Stimulated activated CD8-positive, alpha-beta memory T cell treated with anti-CD3 and anti-CD28 coated beads, Interleukin-4, amount 100 ng/mL, for 1 hour (primary cell): ENCODE measurements at places on chromosomes 4 and X.

GRCh38 chrX:78387364-78387763, 60.0 kb upstream of the CYSLTR1 start:
- no peak for DNase-seq

GRCh38 chr4:8070736-8071718, 87.6 kb downstream of the ABLIM2 start:
- no peak for DNase-seq

GRCh38 chrX:41084044-41084892, 977 bp upstream of the USP9X start:
- peak; percentile 100 for DNase-seq

DNA sequence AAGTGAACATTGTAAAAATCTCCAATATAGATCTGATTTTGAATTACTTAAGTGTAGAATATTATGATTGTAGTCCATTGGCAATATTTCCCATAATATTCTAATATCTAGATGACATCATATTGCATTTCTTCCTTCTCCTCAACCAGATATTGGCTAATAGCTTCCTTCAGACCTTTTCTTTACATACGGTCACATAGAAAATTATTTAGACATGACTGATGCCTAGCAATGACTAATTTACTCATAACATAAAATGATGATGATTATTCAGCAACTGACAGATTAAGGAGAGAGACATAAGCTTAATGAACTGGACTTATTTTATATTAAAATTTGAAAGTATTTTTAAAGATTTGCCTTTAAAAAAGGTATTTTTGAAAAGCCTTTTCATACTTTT, 1287.6 kb downstream of the STIM2 start:
- no peak for DNase-seq

- DNase-seq = no peak
Observed at GRCh38 chr4:14977830-14978229, 24.5 kb upstream of the CPEB2 start.

DNA sequence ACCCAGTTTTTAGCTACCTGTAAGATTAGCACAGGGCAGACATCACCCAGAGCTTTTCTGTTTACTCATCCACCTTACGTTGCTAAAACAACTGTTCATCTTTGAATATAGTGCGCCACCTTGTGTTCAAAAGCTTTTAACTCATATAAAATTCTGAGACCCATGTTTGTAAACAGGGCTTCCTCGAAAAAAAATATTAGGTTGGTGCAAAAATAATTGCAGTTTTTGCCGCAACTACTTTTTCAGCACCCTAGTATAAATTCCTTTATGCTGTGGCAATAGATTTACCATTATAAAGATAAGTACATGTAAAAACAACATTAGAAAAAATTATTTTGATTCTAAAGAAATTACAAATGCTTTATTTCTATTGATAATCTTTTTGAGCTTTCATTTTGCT, 147.9 kb downstream of the LRBA start:
- no peak for DNase-seq

GRCh38 chr4:138414202-138414601, 172.1 kb upstream of the SLC7A11 start:
- no peak for DNase-seq

GRCh38 chrX:41300758-41301437, 33.1 kb upstream of the DDX3X start:
- no peak for DNase-seq

DNA sequence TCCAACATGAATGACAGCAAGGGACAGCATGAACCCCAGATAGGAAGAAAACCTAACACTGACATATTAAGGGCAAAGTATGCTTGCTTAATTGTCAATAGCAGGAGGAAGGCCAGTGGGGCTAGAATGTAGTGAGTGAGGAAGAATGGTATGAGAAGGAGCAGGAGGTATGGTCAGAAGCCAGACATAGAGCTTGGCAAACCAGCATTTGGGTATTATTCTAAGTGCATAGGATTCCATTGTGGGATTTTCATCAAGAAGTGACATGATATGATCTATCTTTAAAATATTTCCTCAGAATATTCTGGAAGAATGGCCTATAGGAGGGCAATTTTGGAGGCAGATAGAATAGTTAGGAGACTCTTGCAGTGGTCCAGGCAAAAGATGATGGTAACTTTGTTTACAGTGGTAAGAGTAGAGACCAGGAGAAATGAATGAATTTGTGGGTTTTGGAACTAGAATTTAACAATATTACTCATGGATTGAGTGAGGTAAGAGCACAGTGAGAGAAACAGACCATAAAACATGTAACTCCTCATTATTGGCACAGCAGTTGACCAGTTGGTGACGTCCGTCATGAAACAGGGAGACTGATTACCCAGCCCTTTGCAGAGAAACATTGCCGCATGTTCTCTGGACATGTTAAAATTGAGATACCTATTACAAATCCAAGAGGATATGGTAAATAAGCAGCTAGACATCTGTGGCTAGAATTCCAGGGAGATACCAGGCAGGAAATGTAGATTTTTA, 246.5 kb upstream of the HS3ST1 start:
- no peak for DNase-seq

GRCh38 chr4:6468376-6468775, 4.0 kb downstream of the PPP2R2C start:
- no peak for DNase-seq

DNA sequence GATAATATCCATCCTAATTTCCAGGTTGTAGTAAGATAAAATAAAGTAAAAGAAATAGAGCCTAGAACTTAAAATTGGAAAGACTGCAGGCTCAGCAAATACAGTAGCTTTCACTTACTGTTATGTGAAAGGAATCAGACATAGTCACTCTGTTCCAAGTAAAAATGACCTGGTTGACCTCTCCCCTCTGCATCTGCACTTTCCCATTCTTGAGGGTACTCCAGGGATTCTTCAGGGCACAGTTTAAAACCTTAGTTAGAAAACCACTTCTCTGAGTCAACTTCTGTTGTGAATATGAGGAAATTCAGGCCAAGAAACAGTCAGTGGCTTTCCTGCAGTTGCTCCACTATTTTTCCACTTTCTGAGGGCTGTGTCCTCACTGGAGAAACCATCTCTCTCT, 42.9 kb downstream of the FRAS1 start:
- no peak for DNase-seq

DNA sequence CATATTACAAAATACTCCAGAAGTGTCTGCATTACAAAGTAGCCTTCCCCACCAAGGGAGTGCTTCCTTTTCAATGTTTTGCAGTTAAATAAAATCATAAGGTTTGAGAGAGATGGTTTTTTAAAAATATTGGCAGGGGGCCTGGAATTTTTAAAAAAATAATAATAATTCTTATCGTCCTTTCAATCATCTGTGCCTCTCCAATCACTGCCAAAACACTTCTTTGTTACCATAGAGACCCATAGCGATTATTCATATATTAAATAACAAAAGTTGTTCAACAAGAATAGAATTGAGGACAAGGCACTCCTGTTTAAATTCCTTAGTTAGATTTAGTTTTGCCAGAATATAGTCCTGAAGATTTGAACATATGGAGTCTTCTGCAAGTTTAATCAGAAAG, 203.1 kb downstream of the FAT4 start:
- no peak for DNase-seq

GRCh38 chr4:77859256-77859655, 3.4 kb upstream of the MRPL1 start:
- DNase-seq = no peak

GRCh38 chr4:157095716-157096115, 19.8 kb downstream of the GLRB start:
- no peak for DNase-seq

DNA sequence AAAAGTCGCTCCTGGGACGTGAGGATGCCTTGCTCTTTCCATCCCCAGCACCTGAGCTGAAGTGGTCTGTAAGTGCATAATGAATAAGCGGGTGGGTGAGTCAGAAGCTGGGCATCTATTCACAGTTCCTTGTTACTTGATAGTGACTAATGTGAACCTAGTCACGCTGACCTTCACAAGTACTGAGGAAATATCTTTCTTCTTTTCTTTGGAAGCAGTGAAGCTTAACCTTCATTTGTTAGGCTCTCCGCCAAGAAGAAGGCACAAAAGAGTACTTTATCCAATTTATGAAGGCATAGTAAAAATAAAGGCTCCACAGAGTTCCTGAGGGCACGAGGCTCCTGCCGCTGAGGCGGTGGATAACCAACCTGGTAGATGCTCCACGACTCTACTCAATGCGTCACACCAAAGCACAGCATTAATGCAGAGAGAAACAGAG, 475.7 kb upstream of the SLIT2 start:
- DNase-seq = no peak

GRCh38 chr4:159227378-159227777, 124.5 kb downstream of the RAPGEF2 start:
- DNase-seq = no peak

DNA sequence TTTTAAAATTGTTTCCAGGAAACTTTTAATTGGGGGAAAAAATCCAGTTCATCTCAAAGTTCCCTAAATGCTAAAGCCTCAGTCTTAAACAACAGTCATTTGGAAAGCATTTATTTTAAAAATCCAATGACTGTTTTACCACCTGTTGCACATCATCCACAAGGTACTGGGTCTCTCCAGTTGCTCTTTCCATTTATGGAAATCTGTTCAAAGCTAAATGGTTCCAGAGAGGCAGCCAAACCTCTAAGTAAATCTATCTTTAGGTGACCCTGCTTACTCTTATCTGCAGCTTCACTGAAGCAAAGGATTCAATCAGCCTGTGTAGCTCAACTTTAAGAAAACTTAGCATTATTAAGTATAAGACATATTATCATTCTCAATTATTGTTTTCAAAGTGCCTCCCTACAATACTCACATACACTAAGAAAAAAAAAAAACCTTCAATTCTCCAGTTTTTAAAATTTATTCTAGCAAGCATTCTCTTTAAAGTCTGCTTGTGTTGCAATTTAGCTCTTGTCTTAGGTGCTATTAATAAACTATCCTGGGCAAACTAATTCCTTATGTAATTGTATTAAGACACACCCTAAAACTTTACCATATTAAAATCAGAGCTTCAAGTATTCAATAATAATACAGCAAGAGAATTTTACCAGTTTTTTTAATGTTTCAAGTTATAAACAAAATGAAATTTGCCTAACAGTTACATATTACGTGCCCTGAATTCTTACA, 60.6 kb downstream of the NOCT start:
- no peak for DNase-seq

- no peak for DNase-seq
Observed at GRCh38 chr4:39710098-39710896, 12.4 kb downstream of the UBE2K start.

GRCh38 chrX:54776987-54777672, 20.9 kb downstream of the ITIH6 start:
- DNase-seq = no peak

GRCh38 chr4:20422398-20422797, 170.7 kb downstream of the SLIT2 start:
- DNase-seq = no peak

DNA sequence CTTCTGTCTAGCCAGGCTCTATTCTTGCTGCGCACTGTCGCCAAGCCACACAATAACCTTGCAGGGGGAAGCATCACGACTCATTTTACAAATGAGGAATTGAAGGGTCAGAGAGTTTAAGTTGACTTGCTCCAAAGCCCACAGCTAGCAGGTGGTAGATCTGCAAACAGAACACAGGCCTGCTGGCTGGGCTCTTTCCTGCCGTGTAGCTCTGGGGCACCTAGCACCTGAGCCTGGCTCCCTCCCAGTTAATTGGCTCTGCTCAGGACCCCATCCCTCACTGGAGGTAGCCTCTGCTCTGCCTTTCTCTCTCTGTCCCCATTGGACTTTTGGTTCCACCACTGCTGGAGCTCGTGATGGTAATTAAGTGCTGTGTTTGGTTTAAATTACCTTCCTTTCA, 98.5 kb downstream of the NSUN7 start:
- no peak for DNase-seq

DNA sequence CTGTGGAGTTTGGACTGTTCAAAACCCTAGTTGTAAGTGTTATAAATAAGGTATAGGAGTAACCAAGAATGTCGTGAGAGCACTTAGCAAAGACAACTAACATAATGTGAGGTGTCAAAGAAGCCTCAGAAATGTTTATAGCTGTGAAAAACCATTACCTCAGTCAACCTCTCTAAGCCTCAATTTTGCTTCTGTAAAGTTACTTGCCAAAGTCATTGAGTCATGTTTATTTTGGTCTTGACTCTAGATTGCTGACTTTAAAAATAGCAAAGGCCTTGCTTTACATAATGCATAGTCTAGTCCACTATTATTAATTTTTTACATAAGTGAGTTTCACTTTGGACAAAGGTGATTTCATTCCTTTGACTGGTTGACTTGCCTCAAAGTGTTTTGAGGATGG, 257.6 kb upstream of the CXXC4 start:
- DNase-seq = no peak

DNA sequence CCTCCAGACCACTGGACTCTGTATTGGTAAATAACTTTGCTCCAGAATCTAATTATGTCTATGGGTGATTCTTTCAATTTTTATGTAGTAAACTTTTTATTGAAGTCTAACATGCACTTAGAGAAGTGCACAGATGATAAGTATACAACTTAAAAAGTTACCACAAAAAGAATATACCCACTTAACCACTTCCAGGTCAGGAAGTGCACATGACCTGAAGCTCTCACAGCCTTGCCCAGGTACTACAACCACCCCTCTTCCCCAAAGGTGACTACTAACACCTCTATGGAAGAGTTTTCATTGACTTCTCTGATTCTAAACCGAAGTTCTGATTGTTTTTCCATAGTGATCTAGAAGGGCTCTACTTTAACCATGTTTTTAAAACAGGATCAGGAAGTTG, 43.6 kb upstream of the SPRY1 start:
- DNase-seq = no peak

- no peak for DNase-seq
Observed at GRCh38 chr4:150316332-150317205, 238.3 kb downstream of the DCLK2 start.

DNA sequence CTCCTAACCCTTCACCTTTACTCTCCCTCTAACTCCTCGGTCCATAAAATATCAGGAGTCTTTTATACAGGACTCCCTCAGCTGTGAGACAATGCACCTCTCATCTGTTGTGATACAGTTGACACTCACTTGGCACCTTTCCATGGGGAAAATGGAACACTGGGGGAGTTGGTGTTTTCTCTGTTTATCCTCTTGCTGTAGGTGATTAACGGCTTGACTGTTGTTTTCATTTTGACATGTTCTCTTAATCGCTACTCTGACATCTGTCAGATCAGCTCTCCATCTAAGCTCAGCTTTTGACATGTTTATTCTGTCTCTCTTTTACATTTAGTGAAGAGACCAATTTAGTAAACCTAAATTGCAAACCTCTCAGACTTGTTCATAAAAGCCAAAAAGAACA, 604.8 kb downstream of the TRAM1L1 start:
- DNase-seq = no peak

GRCh38 chr4:6750286-6751221, 32.0 kb upstream of the KIAA0232 start:
- DNase-seq = no peak

- DNase-seq = no peak
Observed at GRCh38 chr4:111393781-111394180, 751.5 kb upstream of the FAM241A start.

GRCh38 chrX:7233580-7234406, 85.8 kb upstream of the PUDP start:
- DNase-seq = no peak
